ENCODE measurements at places on chromosomes 7 and 10. TPM values are rescaled to one million over a fixed set of nuclear protein-coding genes. Genes with fewer than 3 reads are reported as not detected.

CRPPA gene
- 3.9 TPM for total RNA-seq

CDHR1 gene
- 0.75 TPM for total RNA-seq

H2BK1 gene
- not detected for total RNA-seq

CALHM2 gene
- total RNA-seq, result 1.2 TPM

GRCh38 chr10:74297389-74298080 lies 146.5 kb downstream of the ADK start:
- peaks cover 17% of the 10 kb centered on the region for H3K4me1 ChIP-seq
- no peak overlapping the region for H3K27ac ChIP-seq
- DNase-seq, result no peak
- no peak overlapping the region for H3K4me3 ChIP-seq
- H3K27me3 ChIP-seq, result no peaks in the 10 kb centered on the region

DNA sequence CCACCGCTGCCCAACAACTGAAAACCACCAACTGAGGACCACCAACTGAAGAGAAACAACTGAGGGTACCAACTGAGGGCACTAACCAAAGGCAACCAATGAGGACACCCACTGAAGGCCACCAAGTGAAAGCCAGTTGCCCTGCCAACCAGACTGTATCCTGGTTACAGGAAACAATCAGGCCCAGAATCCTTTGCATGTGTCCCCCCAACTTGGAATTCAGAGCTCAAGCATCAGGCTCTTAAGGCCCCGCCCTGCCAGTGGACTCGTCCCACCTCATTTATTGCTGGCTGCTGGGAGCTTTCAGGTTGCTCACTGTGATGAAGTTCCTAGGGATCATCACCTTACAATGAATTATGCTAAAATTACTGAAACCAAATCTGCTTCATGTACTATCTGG lies 76.6 kb upstream of the ABI1 start:
- no peaks in the 10 kb centered on the region for H3K27me3 ChIP-seq
- no peak for DNase-seq
- H3K4me3 ChIP-seq, result no peak overlapping the region
- H3K4me1 ChIP-seq, result no peaks in the 10 kb centered on the region
- H3K27ac ChIP-seq, result no peak overlapping the region
- H3K36me3 ChIP-seq, result no peaks in the 10 kb centered on the region

SLC26A3 gene
- not detected for total RNA-seq

DNA sequence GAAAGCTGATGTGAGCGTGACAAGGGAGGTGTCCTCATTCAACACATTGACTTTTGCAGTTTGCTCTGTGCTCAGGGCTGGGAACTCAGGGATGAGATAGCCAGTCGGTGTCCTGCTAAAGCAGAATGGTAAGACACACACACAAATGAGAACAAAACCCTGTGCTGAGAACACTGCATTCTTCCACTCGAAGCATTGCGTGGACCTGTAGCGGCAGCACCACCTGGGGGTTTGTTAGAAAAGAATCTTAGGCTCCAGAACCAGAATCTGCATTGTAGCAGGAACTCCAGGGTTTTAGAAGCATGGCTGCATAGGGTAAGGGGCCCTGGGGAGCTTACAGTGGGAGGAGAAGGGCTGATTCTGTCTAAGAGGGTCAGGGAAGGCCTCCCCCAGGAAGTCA lies 21.5 kb upstream of the OGDHL start:
- H3K4me1 ChIP-seq, result no peaks in the 10 kb centered on the region
- H3K4me3 ChIP-seq, result no peak overlapping the region
- H3K36me3 ChIP-seq, result no peaks in the 10 kb centered on the region
- H3K27ac ChIP-seq, result no peak overlapping the region
- DNase-seq, result no peak

GRCh38 chr10:69766161-69766910 lies 35.4 kb upstream of the COL13A1 start:
- no peak overlapping the region for H3K4me3 ChIP-seq
- no peak for DNase-seq
- peaks cover 22% of the 10 kb centered on the region for H3K4me1 ChIP-seq
- H3K27me3 ChIP-seq, result no peaks in the 10 kb centered on the region

Measured in astrocyte (in vitro differentiated cells and primary cell).